Stimulated activated CD8-positive, alpha-beta memory T cell treated with anti-CD3 and anti-CD28 coated beads, Interleukin-12 subunit alpha, Interleukin-12 subunit beta, amount 100 ng/mL, for 4 hours (primary cell): ENCODE measurements at places on chromosomes 1 and 21.

- no peak for DNase-seq
Observed at GRCh38 chr1:58901008-58901407, 117.2 kb upstream of the JUN start.

DNA sequence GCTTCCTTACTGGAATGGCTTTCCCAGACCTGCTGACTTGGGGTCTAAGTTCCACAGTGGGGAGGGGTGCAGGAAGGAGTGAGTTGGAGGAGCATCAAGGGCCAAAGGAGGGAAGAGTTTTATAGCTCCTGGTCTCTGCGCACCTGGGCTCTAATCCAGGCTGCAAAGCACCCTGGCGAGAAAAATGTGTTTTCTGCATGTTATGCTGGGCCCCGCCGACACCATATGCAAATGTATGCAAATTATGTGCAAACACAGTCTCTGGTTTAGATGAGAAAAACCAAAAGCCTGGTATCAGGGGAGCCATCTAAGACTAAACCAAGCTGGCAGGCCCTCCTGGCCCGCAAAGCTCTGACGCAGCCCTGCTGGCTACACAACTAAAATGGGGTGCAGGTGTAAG, 95.0 kb downstream of the VWA5B1 start:
- DNase-seq, result no peak

GRCh38 chr1:88773540-88774150, 89.6 kb downstream of the PKN2 start:
- DNase-seq, result no peak

DNA sequence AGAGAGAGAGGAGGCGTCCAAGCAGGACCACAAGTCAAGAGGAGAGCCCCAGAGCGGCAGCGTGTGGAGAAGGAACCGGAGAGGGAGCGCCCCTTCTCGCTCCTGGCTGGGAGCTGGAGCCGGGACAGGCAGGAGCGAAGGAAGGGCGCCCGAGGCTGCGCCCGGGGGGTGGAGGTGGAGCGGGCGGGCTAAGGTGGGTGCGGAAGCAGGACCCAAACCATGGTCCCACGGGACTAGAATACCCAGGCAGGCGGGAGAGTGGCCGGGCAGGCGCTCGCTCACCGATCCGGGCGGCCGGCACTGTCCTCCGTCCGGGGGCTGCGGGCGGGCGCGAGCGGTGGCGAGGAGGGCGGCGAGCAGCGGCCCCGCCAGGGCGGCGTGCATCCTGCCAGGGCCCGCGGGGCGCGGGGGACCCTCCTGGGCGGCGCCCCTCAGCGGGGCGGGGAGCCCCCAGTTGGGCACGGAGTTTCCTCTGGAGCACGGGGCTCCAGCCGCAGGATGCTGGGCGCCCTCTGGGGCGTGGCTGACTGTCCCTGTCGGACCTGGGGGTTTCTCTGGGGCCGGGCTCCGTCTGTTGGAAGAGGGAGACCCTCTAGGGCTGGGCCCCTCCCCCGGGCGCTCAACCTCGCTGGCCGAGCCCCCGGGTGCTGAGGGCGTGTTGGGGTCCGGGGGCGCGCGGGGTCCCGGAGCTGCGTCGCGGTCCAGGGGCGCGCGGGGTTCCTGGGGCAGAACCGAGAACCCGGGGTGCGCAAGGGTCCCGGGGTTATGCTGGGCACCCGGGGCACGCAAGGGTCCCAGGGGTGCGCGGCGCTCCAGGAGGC, 569 bp downstream of the TRABD2B start:
- DNase-seq, result no peak

GRCh38 chr1:47754221-47754620, 243.0 kb downstream of the TRABD2B start:
- DNase-seq, result no peak

GRCh38 chr1:68232289-68233148, at the start of gene WLS:
Gene WLS, minus strand, starts transcription at chr1:68232523. Its CDS starts 224 bp downstream, at chr1:68232299.
- no peak for DNase-seq

- DNase-seq, result no peak
Observed at GRCh38 chr1:170309389-170310013, 163.7 kb downstream of the NTMT2 start.

- no peak for DNase-seq
Observed at GRCh38 chr1:89310976-89311375, 38.3 kb upstream of the GBP5 start.

- DNase-seq, result no peak
Observed at GRCh38 chr1:155383406-155383805, 62.7 kb downstream of the RUSC1 start.

- DNase-seq, result no peak
Observed at GRCh38 chr1:235105051-235106043, 23.3 kb downstream of the TOMM20 start.

- peak; percentile 64 for DNase-seq
Observed at GRCh38 chr1:45543581-45544417, 6.8 kb upstream of the AKR1A1 start.

- no peak for DNase-seq
Observed at GRCh38 chr1:199172171-199173124, 533.6 kb downstream of the PTPRC start.

GRCh38 chr1:87334351-87335174, 5.9 kb downstream of the LMO4 start:
- DNase-seq, result no peak

- DNase-seq, result no peak
Observed at GRCh38 chr1:202952818-202953217, 5.3 kb downstream of the ADIPOR1 start.

DNA sequence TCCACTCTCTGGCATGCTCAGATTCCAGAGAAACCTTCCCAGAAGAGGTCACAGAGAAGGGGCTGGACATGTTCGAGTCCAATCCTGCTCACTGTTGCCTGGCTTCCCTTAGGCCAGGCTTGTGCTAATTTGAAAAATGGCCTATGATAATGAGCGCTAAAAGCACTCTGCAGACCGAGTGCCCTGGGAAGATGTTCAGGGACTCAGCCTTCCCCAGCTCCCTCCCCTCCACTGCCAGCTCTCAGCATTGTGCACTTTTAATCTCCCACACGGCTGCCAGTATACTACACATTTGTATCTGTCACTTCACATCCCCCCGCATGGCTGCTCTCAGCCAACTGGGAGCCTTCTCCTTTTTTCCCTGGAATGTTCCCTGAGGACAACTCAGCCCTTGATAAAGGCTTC, 24.1 kb downstream of the FAM163A start:
- DNase-seq, result no peak

- DNase-seq, result no peak
Observed at GRCh38 chr1:112209493-112209892, 186.5 kb upstream of the CTTNBP2NL start.

- DNase-seq, result no peak
Observed at GRCh38 chr21:46357335-46357604, 33.3 kb downstream of the PCNT start.

DNA sequence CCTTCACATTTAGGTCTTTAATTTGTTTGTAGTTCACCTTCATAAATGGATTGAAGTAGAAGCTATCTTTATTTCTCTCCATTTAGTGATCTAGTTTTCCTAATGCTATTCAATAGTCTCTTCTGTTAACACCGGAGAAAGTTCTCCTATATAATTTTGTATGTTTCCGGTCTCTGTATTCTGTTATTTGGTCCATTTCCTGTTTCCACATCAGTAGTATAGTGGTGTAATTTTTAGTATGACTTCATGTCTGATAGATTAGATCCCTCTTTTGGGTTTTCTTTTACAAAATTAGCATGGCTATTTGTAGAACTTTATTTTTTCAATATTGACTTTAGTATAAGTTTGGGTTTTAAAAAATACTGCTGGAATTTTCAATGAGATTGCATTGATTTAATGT, 41.6 kb upstream of the PKP1 start:
- DNase-seq, result no peak

GRCh38 chr1:68117416-68117815, 67.0 kb upstream of the DIRAS3 start:
- no peak for DNase-seq

DNA sequence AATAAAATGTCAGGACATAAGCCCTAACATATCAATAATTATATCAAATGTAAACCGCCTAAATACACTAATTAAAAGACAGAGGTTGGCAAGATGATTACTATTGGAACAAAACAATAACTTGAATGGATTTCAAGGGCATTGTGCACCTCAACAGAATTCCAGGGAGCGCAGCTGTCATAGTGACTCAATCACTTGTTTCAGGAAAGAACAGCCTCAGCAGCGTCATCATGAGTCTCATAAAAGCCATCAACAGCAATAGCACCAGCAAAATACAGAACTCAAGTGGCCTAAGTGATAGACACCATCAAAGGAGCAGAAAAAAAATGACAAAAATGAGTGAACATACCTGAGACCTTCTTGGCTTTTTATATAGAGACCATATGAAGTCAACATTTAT, 632.7 kb upstream of the NR5A2 start:
- DNase-seq, result no peak

DNA sequence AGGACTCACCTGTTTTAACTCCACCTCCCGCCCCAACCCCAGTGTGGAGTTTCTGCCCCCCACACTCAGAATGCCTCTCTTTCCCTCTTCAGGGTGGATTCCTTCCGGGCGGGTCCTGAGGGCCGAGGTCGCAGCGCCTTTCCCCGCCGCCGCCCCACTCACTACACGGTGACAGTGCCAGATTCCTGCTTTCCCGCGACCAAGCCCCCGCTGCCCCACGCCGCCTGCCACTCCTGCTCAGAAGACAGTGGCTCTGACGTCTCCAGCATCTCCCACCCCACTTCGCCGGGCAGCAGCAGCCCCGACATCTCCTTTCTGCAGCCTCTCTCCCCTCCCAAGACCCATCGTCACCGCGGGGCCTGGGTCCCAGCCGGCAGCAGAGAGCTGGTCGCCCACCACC, 16.7 kb downstream of the INAVA start:
- no peak for DNase-seq

DNA sequence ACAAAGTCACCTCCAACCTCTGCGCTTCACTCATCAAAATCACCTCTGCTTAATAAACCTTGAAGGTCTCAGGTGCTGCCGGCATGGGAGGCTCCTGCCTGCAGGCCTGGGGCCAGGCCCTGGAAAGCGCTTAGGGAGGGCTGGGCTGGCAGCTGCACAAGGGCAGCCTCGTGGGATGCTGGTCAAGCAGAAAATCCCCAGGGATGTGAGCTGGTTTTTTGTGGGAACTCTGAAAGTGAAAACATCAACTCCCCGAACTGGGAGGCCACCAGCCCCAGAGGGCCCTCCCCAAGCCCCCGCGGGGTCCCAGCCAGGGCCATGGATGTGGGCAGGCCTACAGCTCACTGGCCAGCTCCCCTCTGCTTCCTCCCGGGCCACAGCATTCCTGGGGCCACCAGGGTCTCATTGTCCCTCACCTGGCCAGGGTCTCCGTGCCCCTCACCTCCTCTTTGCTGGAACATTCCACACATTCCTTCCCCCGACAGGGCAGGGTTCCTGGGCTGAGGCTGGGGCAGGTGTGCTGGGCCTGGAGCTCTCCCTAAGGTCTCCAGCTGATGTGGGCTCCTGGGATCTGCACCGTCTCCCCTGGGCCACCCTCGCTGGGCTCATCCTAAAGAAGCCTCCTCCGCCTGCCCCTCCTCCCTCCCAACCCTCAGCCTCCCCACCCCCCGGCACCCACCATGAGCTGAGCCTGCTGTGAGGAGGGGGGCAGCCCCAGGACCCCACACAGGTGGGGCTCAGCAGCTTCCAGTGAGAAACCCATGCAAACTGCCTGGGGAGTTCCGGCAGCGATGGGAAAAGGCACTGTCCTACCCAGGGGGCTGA, 36.0 kb upstream of the POFUT2 start:
- DNase-seq, result no peak

- no peak for DNase-seq
Observed at GRCh38 chr1:11339346-11340232, 66.6 kb downstream of the UBIAD1 start.

DNA sequence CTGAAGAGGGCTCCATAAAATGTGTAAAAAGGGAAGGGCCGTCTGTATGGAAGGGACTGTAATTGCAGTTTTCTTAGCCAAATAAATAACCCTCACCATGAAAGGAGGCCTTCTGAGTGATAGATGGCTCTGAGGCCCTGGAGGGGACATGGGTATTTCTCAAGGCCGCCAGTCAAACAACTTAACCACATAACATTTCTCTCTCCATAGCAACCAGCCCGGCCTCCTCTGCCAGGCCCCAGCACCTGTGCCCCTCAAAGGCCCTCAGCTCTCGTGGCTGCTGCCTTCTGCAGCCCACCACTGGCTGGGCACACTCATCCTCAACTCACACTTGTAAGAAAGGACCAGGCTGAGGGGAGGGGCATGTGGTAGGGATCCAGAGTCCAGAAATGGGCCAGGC, 57.0 kb upstream of the GJB5 start:
- no peak for DNase-seq

DNA sequence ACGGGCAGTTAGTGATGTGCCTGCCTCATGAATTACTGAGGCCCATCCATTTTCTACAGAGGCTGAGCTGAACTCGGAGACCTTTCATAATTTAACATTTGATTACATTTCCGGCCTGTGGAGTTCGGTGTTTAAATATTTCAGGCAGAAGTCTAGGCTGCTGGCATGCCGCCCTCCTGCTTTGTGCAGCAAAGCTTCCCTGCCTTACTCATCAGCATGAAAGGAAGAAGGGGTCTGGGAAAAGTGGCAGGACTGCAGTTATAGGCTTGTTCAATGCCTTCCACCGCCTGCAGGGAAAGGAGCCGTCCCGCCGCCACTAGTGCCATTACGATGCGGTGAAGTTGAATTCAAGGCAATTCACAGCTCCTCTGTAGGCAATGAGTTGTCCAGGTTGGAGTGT, 527.9 kb downstream of the NPHP4 start:
- DNase-seq, result no peak

DNA sequence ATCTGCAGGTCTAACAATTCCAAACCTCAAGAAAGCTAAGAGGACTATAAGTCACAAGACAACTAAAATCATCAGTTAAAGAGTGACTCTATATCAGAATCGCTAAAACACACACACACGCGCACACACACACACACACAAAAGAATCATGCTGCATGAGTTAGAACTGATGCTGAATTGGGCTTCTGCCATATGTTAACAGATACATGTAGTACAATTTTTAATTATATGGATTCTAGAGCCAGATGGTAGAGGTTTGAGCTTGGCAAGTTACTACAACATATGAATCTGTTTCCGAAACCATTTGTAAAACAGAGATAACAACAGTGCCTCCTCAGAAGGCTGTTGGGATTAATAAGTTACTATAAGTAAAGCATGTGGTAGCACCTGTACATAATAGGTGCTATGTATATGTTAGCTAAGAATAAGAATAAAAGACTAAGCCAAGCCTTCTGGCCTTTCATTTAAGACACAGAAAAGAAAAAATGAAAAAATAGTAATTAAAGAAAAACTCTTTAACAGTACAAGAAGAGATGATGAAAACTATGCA, 17.9 kb downstream of the EPRS1 start:
- DNase-seq, result no peak

DNA sequence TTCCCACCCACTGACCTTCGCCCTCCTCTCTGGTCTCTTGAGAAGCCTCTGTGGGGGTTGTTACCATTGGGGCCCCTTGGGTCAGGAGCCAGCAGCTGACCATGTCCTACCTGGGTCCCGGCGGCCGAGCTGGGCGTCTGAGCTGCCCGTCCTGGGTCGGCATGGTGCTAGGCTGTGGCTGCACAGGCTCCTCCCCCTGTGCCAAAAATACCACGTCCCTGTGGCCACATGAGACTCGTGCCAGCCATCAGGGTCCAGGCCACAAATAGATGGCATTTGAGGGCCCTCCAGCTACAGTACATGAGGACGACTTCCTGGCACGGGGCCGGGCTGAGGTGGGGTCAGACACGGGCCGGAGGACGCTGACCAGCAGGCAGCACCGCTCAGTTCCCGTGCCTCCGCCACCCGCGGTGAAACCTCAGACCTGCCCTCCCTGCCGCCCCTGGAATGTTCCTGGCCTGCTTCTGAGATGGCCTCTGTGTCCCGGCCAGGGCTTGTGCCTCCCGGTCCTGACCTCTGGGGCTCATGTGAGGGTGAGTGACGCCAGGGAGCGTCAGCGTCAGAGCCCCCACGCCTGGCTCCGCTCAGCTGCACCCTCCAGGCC, at the start of gene PERM1:
PERM1 (minus strand) TSS at position 139 of the 604 bp plus-strand sequence. CDS start 1,064 bp downstream, outside the sequence.
- no peak for DNase-seq
